Tibial nerve (tissue), 4 donors: ENCODE measurements at places on chromosomes 5 and 9.

DNA sequence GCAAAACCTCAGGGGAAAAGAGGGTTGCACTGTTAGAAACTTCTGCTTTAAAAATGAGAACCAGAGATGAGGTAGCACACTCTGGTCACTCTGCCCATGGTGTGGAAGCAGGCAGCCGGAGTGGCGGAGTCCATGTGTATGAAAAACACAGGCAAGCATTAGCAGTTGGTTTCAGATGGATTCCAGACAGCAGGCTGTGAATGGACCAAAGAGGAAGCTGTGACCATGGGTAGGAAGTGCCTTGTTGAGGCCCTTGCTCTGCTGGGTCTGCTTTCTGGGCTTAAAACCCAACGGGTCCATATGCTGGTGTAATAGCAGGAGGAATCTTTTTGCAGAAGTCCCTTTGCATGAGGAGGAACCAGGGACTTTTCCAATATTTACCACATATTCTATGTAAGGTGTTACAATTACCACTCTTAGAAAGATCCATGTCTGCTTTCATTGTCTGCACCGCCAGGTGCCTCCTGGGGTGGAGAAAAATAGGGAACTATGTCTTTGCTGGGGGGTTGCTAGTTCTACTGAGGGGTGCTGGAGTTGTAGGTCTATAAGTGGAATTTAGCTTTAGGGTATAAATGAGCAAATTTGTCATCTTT lies 77.0 kb downstream of the ANKRD55 start:
- no peak overlapping the region for H3K27ac ChIP-seq
- H3K4me3 ChIP-seq, result no peak overlapping the region
- no peaks in the 10 kb centered on the region for H3K36me3 ChIP-seq
- no peaks in the 10 kb centered on the region for H3K27me3 ChIP-seq
- peaks cover 4% of the 10 kb centered on the region for H3K4me1 ChIP-seq
- DNase-seq, result no peak

DNA sequence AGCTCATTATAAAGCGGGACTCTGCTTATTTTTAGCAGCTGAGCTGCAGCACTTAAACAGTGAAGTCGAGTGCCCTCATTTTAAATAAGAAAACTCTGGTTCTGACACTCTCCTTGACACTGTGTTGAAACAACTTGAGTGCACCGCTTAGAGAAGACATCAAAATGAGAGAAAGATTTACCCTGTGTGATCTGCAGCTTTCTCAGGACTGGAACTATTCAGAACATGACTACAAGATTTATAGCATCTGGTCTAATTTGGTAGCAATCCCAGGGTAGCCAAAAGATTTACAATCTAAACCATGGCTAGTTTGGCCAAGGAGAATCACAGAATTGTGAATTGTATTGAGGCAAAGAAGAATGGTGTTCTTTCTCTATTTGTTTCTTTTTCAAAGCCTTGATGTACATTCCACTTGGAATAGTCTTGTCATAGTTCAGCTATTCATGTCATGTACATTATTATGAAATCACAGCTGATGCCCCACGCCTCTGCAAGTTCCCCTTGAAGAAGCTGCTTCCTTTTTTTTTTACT lies 38.7 kb downstream of the PLEKHG4B start:
- no peaks in the 10 kb centered on the region for H3K4me1 ChIP-seq
- no peaks in the 10 kb centered on the region for H3K36me3 ChIP-seq

DNA sequence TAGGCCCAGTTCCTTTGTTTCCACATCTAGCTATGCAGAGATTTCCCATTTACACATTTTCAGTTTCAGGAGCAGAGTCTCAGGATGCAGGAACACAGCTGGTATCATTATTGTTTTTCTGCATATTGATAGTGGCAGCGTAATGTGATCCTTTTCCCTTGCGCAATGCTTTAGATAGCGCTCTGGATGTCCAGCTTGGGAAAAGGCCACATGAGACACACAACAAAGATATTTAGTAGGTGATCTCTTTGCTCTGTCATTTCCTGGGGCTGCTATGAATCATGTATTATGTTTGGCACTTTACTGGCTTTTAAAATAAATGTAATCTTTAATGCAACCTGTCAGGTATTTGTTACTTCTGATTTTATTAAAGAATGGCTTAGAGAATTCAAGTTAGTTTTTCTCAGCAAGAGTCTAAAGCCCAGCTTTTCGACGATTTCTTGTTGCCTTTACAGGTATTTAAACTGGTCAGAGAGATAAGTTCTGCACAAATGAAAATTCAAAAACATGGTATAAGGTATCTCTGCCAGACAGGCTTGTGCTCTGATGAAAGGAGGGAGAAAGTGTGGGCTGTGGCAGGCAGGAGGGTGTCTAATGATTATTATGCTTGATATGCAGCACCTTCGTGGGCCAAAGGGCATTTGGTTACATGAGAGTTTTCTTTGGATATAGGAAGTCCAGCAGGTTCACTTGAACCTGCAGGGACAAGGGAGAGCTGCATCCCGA lies 42.2 kb downstream of the PTTG1 start:
- no peak for DNase-seq
- H3K36me3 ChIP-seq, result no peaks in the 10 kb centered on the region
- H3K27ac ChIP-seq, result no peak overlapping the region
- H3K4me3 ChIP-seq, result no peak overlapping the region
- no peaks in the 10 kb centered on the region for H3K4me1 ChIP-seq

DNA sequence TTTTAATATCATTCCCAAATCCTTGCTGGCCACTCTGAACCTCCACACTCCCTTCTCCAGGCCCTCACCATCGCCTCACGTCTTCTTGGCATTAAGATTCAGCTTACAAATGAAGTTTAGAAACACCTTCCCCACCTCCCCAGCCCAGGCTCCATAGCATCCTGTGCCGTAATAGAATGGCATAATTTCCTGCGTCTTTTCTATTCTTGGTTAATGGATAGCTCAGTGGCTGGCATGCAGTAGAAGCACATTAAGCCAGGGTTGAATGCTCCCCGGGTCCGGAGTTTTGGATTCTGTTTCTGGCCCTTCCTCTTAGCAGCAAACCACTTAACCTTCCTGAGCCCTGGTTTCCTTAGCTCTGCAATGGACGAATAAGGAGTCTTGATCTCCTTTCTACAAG lies 13.8 kb downstream of the WWC1 start:
- no peaks in the 10 kb centered on the region for H3K27me3 ChIP-seq
- no peaks in the 10 kb centered on the region for H3K4me1 ChIP-seq
- no peak overlapping the region for H3K4me3 ChIP-seq
- H3K36me3 ChIP-seq, result no peaks in the 10 kb centered on the region

DNA sequence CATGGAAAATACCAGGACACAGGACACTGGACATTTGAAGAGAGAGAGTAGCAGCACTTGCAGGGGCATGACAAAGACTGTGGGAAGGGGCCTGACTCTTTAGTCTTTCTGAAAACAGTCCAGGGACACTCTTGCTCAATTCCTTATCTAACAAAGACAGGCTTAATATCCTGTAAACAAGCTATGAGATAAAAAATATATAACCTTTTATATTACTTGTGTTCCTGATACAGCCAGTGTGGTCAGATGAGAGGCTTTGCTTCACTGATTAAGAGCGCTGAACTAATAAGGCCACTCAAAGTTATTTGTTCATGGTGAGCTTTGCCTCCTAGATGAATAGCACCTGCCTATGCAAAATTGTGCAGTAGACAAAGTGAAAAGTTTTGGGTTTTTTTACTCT lies 518.7 kb downstream of the LRRC70 start:
- no peaks in the 10 kb centered on the region for H3K36me3 ChIP-seq
- no peak overlapping the region for H3K27ac ChIP-seq
- H3K27me3 ChIP-seq, result no peaks in the 10 kb centered on the region
- H3K4me3 ChIP-seq, result no peak overlapping the region

- no peaks in the 10 kb centered on the region for H3K4me1 ChIP-seq
- H3K27ac ChIP-seq, result no peak overlapping the region
- no peaks in the 10 kb centered on the region for H3K27me3 ChIP-seq
- H3K4me3 ChIP-seq, result no peak overlapping the region
These were observed 151.8 kb downstream of the HSPA4 start for GRCh38 chr5:133203317-133204305.

DNA sequence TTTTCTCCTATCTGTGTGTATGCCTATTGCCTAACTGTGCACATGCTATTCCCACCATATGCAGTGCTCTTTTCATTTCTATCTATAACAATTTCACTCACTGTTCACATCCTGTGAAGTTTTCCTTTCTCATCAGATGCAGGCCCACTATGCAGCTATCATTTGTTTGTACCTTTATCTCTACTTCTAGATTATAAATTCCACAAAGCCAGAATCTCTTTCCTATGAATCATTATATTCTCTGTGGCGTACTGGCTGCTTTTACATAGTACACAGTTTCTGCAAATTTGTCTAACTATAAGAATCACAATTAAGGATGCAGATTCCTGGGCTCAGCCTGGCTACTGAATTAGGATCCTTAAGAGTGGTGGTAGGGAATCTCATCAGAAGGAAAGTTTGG lies 600.8 kb upstream of the ARRDC3 start:
- no peaks in the 10 kb centered on the region for H3K4me1 ChIP-seq
- DNase-seq, result no peak
- H3K4me3 ChIP-seq, result no peak overlapping the region
- no peaks in the 10 kb centered on the region for H3K27me3 ChIP-seq
